ENCODE measurements at places on chromosomes 3 and 15.

GRCh38 chr3:121063628-121064027, 155.6 kb downstream of the STXBP5L start:
- H3K4me1 ChIP-seq = no peaks in the 10 kb centered on the region
- no peaks in the 10 kb centered on the region for H3K27me3 ChIP-seq
- H3K36me3 ChIP-seq = no peaks in the 10 kb centered on the region
- H3K4me3 ChIP-seq = no peak overlapping the region

- no peak for DNase-seq
- H3K36me3 ChIP-seq = peaks cover 4% of the 10 kb centered on the region
- H3K27me3 ChIP-seq = no peaks in the 10 kb centered on the region
- H3K4me1 ChIP-seq = no peaks in the 10 kb centered on the region
- no peak overlapping the region for H3K4me3 ChIP-seq
Observed at GRCh38 chr3:45434996-45435395, 46.6 kb downstream of the LARS2 start.

- H3K36me3 ChIP-seq = peaks cover 9% of the 10 kb centered on the region
- DNase-seq = no peak
- no peak overlapping the region for H3K4me3 ChIP-seq
- H3K27me3 ChIP-seq = no peaks in the 10 kb centered on the region
Observed at GRCh38 chr3:149860881-149861280, 47.9 kb downstream of the RNF13 start.

DNA sequence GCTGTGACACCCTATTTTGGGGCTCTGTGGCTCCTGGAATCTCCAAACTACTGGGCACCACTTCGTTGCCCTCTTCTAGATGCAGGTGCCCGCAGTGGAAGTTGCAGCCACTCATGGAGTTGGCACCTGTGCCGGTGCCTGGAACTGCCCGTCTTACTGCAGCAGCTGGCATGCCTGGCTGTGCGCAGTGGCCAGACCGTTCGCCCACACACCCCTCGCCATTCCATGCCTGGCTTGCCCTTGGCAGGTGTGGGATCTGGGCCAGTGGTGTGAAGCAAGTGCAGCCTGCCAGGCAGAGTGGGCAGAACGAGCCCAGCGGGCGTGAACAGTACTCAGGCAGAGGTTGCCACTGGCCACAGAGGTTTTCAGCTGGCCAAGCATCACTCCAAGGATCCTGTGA, 1286.7 kb downstream of the ROBO1 start:
- H3K4me3 ChIP-seq = no peak overlapping the region
- H3K4me1 ChIP-seq = no peaks in the 10 kb centered on the region

DNA sequence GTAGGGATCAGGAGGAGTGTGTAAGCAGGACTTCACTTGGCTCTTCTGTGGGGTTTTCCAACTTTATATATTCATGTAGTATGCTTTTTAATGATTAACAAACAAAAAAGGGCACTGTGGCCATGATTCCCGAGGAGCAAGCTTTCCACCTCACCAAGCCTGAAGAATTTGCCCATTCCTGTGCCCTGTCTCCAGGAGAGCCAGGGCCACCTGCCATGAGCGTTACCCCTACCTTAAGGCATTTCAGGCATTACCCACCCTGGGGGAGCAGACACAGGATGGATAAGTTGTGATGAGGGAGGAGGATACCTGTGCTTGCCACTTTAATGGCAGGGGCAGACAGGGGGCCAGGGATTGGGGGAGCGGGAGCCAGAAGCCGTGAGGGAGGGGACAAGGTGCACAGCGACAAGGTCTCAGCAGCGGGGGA, 3.0 kb downstream of the TRPM1 start:
- no peaks in the 10 kb centered on the region for H3K36me3 ChIP-seq
- H3K4me1 ChIP-seq = no peaks in the 10 kb centered on the region
- no peak overlapping the region for H3K4me3 ChIP-seq

DNA sequence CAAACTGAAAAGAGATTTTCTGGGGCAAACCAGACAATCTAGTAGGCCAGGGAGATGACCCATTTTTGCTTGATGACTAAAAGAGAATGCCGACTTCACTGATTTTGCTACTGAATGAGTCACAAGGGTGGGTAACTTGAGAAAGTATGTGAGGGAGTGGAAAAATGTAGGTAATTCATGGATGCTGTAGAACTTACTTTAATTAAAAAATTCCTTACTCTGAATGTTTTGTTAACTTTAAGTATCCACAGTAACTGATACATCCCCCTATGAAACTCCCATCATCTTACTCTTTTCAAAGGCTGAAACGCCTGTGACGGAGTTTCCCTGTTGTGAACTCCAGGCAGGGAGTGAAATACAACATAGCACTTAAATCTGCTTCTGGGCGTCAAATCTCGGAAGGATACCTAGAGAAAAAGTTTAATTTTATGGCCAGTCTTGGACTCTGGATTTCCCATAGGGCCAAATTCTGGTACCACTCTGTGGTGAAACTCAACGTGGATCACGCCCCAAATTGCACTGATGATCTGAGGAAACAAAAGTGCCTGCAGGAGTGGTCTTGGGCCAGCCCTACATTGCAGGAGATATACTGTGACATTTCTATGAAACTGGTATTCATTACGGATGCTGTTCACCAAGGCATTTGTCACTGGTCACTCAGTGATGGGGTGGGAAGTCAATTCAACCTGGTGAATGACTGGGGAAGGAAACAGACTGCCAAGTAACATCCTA, 24.0 kb downstream of the GOLIM4 start:
- no peaks in the 10 kb centered on the region for H3K4me1 ChIP-seq
- H3K4me3 ChIP-seq = no peak overlapping the region
- H3K27ac ChIP-seq = no peak overlapping the region
- H3K36me3 ChIP-seq = no peaks in the 10 kb centered on the region
- H3K27me3 ChIP-seq = no peaks in the 10 kb centered on the region

DNA sequence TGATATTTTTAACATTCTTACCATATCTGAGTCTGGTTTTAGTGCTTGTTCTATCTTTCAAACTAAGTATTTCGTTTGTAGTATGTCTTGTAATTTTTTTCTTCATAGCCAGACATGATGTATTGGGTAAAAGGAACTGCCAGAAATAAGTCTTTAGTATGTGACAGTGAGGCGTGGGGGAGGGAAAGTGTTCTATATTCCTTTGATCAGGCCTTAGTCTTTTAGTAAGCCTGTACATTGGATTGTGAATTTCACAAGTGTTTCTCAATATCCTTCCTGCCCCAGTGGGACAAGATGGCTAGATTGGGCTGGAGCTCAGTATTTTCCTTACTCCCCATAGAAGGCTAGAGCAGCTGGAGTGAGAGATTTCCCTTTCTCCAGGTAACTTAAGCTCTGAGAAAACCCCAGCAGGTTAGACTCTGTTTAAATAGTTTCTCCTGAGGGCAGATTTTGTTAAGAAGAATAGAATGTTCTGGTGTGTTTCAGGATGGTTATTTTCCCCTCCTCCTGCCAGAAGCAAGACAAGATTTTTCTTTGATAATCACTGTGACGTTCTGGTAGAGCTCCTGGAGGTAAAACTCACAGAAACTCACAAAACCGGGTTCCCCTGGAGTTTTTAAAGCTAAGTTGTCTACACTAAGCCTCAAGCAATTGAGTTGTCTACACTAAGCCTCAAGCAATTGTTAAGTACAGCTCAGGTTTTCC, 140.7 kb upstream of the ARPP21 start:
- H3K27ac ChIP-seq = no peak overlapping the region
- DNase-seq = no peak
- no peaks in the 10 kb centered on the region for H3K27me3 ChIP-seq
- H3K4me3 ChIP-seq = no peak overlapping the region
- H3K36me3 ChIP-seq = no peaks in the 10 kb centered on the region
- H3K4me1 ChIP-seq = no peaks in the 10 kb centered on the region

DNA sequence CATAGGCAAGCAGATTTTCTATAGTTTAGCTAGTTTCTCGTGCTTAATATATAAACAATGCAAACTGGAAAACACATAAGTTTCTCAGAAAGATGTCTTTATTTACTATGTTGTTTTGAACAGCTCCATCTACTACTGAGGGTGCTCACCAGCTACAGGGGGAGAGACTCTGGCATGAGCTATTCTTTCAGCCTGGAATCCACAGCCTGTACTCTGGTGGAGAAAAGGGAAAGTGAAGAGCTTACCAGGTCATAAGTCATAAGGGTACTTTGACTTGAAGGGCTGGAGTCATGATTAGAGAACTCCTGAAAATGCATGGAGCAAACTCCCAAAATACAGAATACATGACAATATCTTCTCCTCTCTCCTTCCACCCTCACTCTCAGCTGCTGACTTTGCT, 4.4 kb upstream of the AVEN start:
- H3K4me1 ChIP-seq = peaks cover 4% of the 10 kb centered on the region
- H3K36me3 ChIP-seq = no peaks in the 10 kb centered on the region
- no peak overlapping the region for H3K4me3 ChIP-seq
- DNase-seq = no peak
- no peaks in the 10 kb centered on the region for H3K27me3 ChIP-seq

DNA sequence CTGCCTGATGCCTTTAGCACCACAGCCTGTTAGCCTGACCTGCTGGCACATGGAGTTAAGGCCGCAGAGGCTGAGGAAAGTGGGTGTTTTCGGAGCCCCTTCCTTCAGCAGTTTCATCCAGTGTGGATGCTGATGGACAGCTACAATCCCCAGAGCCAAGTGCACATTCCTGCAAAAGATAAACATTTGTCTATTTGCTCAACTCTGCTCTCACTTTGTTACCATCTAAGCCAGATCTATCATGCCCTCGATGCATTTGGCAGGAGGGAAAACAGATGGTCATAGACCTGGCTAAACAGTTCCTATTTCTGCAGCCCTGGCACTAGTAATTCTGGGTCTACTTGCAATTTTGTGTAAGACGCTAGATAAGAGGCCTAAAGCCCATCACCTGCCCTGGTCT, 312.9 kb upstream of the RASGRP1 start:
- no peaks in the 10 kb centered on the region for H3K4me1 ChIP-seq
- H3K4me3 ChIP-seq = no peak overlapping the region
- H3K27ac ChIP-seq = no peak overlapping the region
- no peak for DNase-seq

DNA sequence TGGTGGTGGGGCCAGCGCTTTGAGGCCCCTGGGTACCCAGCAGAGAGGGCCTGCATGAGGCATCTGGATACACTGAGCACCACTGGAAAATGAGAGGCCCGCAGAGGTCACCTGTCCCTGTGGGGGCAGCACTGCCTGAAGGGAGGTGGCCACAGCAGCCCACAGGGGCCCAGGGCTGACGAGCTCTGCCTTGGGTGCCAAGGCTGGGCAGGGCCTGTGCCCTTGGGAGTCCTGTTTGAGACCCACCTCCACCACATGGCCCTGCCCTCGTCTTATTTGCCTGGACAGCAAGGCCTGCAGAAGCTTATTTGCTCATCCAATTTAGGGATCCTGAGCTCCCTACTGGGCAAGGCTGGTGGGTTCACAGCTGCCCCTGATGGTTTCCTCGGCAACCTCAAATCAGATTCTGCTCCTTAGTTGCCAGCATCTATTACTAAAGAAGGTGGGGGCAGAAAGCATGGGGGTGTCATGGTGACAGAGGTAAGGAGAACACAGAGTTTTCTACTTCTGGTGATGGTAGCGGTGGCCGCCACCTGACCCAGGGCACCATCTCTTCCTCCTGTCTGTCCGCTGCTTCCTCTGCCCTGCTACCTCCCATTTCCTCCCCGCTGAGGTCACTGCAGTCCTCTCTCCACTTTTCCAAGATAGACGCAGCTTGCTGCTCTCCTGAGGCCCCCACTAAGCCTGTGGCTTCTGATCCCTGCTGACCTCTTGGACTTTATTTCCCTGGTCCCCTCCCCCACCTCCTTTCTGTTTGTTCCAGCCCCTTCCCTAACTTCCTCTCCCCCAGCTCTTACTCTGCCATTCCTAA, 62.9 kb downstream of the HMCES start:
- no peak for DNase-seq
- H3K4me1 ChIP-seq = peaks cover 13% of the 10 kb centered on the region
- no peaks in the 10 kb centered on the region for H3K36me3 ChIP-seq
- no peak overlapping the region for H3K4me3 ChIP-seq

GRCh38 chr3:64617610-64618009, 70.2 kb downstream of the ADAMTS9 start:
- DNase-seq = no peak
- H3K4me1 ChIP-seq = no peaks in the 10 kb centered on the region
- no peaks in the 10 kb centered on the region for H3K27me3 ChIP-seq
- no peak overlapping the region for H3K4me3 ChIP-seq
- H3K27ac ChIP-seq = no peak overlapping the region

DNA sequence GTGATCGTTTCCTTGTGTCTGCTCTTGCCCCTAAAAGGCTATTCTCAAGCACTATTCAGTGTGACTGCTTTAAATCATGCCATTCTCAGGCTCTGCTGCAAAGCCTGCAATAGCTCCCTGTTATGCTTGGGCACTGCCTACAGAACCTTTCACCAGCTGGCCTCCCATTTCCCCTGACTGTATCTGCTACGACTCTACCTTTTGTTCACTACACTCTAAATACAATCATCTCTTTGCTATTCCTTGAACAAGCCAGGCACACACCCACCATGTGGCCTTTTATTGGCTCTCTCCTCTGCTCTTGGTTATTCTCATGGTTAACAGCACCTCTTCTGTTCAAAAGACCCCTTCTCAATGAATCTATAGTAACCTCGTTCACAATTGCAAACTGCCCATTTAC, 29.6 kb upstream of the FNDC3B start:
- no peak overlapping the region for H3K4me3 ChIP-seq
- DNase-seq = no peak
- no peaks in the 10 kb centered on the region for H3K27me3 ChIP-seq

All from T-cell (primary cell).